Daoy (cell line): ENCODE measurements at places on chromosomes 4 and X. TPM values are rescaled to one million over a fixed set of nuclear protein-coding genes. Genes with fewer than 3 reads are reported as not detected.

GRCh38 chr4:155304375-155304774 is 72.4 kb downstream of the MAP9 start:
- no peak for DNase-seq

DNA sequence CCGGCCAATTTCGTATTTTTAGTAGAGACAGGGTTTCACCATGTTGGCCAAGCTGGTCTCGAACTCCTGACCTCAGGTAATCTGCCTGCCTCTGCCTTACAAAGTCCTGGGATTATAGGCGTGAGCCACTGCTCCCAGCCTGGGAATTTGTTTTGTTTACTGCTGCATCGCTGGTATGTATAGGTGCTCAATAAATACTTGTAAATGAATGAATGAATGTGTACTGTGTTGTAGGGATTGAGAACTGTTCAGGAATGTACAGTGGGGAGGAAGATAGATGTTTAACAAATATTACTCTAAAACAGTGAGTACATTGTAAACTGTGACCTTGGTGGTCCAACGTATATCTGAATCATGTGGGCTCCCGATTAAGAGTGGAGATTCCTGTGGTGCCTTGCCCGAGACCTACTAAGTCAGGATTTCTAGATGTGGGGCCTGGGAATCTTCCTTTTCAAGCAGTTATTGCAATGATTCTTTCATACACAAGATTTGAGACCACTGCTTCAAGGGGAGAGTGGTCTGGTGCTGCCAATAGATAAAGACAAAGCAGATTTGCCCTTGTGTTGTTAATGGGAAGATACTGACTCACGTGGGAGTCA is 41.0 kb downstream of the WWC2 start:
- DNase-seq: no peak

DNA sequence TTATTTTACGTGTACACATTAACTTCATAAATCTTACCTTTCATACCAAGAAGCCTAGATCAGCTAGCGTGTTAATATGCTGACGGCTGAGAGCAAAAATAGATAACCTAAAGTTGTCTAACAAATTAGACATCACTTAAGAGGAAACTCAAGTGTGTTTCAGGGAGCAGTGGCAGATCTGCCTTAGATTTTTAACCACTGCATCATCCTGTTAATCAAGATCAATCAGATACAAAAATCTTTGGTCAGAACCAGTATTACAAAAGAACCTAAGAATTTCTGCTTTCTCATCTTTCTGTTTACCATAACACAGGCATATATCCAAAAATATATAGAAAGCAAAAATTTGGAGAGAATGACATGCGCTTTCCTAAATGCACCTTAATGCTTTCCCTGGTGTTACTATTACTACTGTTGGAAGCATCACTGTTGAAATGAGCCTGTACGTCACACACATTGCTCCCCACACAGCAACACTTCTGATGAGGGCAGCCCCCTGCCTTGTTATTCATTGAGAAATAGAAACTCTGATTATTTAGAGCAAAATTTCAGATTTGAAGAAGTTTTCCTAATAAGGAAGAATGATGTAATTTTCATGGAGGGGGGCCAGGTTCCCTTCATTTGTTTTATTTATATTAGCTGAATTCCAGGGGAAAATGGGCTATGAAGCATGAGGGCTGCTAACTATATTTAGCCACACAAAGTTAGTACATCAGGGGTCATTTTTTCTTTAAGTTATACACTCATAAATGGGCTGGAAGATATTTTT is 152.3 kb downstream of the CBR4 start:
- DNase-seq: no peak

- no peak for DNase-seq
These were observed 71.9 kb downstream of the LIMCH1 start for GRCh38 chr4:41609851-41610250.

- peak; percentile 20 for DNase-seq
These were observed 285.2 kb upstream of the GATB start for GRCh38 chr4:152045807-152046571.

GRCh38 chr4:99038213-99038612 is 42.7 kb downstream of the METAP1 start:
- DNase-seq: no peak

DNA sequence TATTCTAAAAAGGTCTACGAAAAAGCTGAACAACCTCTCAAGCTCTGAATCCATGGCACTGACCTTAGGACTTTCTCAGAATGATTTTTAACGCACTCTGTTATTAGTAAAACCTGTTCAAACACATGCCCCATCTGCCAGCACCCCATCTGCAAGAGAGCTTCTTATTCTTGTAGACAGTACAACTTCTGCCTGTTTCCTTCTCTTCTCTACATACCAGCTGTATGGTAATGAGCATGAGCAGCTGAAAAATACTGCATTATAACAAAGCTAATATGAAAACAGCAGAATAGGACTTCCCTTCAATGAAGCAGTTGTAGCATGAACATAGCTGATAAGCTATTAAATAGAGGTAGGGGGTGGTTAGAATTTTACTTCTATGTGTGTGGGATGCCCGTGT is 167.9 kb downstream of the FBXW7 start:
- no peak for DNase-seq

DNA sequence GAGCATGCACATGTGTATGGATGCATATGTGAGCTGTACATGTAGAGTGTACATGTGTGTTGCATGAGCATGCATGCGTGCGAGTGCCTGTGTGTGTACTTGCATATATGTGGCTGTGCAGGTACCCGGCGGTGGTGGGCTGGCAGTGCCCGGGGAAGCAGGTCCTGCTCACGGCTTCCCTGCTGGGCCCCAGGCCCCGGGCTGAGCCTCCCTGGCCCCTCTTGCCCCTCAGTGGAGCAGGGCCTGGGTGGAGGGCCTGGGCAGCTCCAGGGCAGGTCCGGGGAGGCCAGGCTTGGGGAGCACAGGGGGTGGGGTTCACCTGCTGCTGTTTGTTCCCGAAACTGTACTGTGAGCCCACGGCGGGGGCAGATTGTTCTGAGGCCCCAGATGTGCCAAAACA is 9.4 kb downstream of the NAT8L start:
- no peak for DNase-seq

DNA sequence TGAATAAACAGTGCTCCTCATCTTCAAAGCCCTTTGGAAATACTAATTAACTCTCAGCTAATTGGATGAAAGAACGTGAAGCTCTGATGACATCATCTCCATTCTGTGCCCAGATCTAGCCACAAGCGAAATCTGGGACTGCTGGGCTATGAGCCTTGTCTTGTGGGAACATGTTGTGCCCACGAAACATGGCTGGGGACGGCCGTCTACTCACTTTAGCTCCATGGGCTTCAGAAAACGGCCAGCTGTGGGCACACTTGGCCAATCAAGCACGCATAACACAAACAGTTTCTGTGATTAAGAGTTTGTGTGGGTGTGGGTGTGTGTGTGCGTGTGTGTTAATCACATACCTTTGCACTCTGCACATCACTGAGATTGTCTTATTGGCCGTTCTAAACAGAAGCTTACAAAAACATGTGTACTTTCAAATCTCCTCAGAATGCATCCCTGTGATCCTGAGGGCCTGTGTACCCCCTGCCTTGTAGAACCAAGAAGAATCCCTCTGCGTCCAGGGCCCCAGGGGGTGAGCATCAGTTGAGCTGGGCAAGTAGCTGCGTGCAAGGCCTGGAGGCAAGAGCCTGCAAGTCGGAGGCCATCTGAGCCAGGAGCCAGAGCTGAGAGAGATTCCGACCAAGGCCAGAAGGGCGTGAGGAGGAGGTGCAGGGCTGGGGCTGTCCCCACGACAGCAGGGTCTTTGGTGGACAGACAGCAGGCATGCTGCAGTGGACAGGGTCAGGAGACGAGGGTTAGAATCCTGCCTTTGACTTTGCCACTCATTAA is 18.7 kb upstream of the ZNF185 start:
- DNase-seq: no peak

- DNase-seq: no peak
These were observed 127.2 kb upstream of the GPC4 start for GRCh38 chrX:133542476-133542875.

DNA sequence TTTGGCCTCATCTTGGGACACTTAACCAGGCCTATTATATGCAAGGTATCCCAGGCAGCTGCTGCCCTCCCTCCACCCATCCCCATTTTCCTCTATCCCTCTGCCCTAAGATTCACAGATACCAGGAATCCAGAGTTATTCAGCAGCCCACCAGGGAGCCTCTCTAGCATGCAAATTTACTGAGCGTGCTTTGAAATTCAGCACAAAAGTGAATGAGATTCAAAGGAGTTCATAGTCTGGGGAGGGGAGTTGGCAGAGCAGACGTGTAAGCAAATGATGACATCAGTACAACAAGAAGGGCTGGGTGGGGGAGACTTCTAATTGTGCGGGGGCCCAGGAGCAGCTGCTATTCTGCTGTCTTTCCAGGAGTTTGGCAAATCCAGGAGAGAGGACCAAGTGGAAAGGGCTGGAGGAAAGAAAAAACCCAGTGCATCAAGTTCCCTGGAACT is 1.7 kb upstream of the MTM1 start:
- no peak for DNase-seq

- DNase-seq: no peak
These were observed 52.1 kb upstream of the SHOX start for GRCh38 chrX:578531-578930.

- no peak for DNase-seq
These were observed 22.4 kb downstream of the STK26 start for GRCh38 chrX:132045456-132045855.

- no peak for DNase-seq
These were observed 145.7 kb upstream of the ADAMTS3 start for GRCh38 chr4:72714482-72715279.

GRCh38 chr4:149140841-149141240 is 674.8 kb downstream of the IQCM start:
- no peak for DNase-seq

GRCh38 chr4:42425146-42426065 is 28.1 kb downstream of the SHISA3 start:
- DNase-seq: no peak

GRCh38 chrX:139554376-139554775 is 23.8 kb downstream of the F9 start:
- DNase-seq: no peak

GRCh38 chr4:36043901-36044300 is 200.4 kb downstream of the ARAP2 start:
- no peak for DNase-seq

- DNase-seq: peak; percentile 32
These were observed 54.5 kb upstream of the BCOR start for GRCh38 chrX:40152173-40152711.

GRCh38 chrX:16839219-16839851 is 30.8 kb downstream of the RBBP7 start:
- no peak for DNase-seq

DNA sequence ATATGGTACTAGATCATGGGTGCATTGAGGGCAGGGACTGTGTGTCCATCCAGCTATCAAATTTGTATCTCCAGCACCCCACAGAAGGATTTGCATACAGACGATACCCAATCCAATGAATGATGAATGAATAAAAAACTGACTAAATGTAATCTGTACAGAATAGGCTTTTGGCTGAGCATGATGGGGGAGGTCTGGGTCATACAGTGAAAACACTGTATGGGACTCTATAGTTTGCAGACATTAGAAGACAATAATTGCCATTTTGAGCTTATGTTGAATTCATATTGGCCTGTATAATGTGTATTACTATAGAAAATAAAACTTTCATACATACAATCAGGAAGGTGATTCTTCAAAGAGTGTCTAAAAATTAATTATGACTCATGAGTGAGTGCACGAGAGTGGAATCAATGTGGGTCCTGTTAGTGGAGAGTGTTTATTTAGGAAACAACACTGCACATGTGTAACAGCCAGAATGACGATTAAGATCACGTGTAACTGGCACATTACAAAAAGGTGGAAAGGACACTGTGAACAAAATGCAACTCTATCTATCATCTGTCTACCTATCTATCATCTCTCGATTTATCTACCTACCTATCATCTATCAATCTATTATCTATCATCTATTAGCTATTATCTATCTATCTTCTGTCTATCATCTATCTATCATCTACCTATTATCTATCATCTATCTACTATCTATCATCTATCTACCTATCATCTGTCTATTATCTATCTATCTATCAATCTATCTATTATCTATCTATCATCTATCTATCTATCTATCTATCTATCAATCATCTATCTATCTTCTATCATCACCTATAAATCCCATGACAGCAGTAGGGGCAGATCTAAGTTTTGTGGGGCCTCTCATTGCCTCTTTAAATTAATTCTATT is 201.3 kb downstream of the PTTG2 start:
- DNase-seq: no peak

DNA sequence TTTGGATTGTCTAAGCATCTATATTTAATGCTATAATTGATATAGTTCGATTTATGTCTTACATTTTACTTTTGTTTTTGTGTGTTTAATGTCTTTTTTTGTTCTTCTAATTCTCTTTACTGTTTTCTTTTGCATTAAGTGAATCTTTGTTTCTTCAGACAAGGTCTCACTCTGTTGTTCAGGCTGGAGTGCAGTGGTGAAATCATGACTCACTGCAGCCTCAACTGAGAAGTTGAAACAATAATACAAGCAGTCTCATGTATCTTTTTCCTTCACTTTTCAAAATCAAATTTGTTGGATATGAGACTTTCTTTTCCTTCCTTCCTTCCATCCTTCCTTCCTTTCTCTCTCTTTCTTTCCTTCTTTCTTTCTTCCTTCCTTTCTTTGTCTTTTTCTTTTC is 1401.6 kb downstream of the ADGRL3 start:
- peak; percentile 0 for DNase-seq

GRCh38 chrX:37753384-37753783 is 26.5 kb upstream of the CYBB start:
- DNase-seq: no peak

- DNase-seq: no peak
These were observed 477.1 kb downstream of the DTHD1 start for GRCh38 chr4:36758312-36759178.

- DNase-seq: no peak
These were observed 2.8 kb downstream of the ZNF157 start for GRCh38 chrX:47373198-47373597.

DNA sequence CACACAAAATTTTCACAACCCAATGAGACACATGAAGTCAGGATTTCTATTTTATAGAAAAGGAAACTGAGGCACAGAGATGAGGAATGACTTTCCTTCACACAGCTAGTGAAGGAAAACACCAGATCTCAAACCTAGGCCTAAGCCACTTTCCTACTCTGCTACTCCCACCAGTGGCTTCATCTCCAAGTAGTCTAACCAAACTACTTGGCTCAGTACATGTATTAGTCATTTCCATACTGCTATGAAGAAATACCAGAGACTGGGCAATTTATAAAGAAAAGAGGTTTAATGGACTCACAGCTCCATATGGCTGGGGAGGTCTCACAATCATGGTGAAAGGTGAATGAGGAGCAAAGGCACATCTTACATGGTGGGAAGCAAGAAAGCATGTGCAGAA is 196.6 kb downstream of the EVC2 start:
- DNase-seq: no peak

GRCh38 chrX:17596061-17596460 is 141.2 kb upstream of the SCML1 start:
- DNase-seq: no peak

- DNase-seq: no peak
These were observed 1167.2 kb upstream of the PABPC4L start for GRCh38 chr4:135368831-135369230.

The SASH3 gene
- not detected in 2 replicates for total RNA-seq

The GNRHR gene
- total RNA-seq: not detected in 2 replicates

The PF4V1 gene
- not detected in 2 replicates for total RNA-seq

The SMIM31 gene
- total RNA-seq: not detected in 2 replicates

The MMRN1 gene
- not detected in 2 replicates for total RNA-seq

The SSX4B gene
- total RNA-seq: not detected in 2 replicates

The GATA1 gene
- not detected in 2 replicates for total RNA-seq

The L1CAM gene
- total RNA-seq: 7.4 and 8.3 TPM in 2 replicates

The DUSP21 gene
- not detected in 2 replicates for total RNA-seq
